ENCODE measurements at places on chromosomes 5 and 9.

DNA sequence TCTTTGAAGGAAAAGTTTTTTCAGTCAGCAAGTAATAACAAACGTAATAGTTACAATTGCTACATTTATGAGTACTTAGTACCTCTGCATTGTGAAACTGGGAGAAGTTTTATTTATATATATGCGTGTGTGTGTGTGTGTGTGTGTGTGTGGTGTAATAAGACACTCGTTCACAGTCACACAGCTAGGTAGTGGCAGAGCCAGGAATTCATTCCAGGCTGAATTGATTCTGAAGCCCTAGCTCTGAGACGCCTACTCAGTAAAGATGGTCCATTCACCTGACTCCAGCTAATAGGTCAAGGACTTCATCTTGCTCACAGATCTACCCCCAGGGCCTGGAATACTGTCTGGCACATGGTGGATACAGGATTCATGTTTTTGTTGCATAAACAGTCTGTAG, 13.6 kb upstream of the CAST start:
- no peak for DNase-seq

DNA sequence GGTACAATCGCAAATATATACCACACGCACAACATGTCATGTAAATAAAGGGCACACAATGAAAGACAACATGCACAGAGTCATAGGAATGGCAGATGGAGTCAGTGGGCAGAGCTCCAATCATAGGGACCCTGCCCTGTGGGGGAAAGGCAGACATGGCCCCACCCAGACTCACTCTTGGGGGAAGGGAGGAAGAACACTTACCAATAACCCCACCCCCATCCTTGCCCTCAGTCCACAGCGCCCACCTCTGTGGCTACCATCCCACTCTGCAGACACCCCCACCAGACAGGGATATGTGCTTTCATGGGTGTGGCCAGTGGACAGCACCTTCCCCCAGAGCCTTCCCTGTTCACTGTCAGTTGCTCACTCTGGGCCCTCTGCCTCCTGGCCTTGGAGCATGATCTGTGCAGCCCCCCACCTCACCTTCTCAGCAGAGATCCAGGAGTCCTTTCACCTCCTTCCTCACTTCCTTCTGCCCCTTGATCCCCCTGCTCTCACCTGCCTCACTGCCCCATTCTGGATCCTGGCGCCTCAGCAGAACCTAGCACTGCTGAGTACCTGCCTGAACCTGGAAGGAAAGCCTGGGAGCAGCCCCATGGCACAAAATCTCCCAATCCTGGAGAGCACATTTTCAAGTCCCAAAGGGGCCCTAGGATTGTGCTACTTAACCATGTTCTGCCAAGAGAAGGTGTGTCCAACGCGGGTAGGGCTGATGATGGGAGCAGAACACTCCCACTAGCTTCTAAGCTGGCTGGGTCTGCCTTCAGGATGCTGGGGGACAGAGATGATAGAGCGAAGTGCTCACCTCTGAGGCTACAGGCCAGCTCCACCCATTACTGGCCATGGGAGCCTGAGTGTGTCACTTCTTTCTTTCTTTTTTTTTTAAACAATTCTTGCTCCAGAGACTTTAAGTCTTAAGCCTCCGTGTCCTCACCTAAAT, 1.5 kb upstream of the PHF19 start:
- DNase-seq, result peak; percentile 51

GRCh38 chr5:142080248-142080647, 28.3 kb upstream of the NDFIP1 start:
- DNase-seq, result no peak

GRCh38 chr5:142466195-142466971, 141.6 kb upstream of the SPRY4 start:
- DNase-seq, result peak; percentile 13

GRCh38 chr9:18837402-18837801, 195.6 kb downstream of the SAXO1 start:
- DNase-seq, result no peak

GRCh38 chr5:132253452-132254320, 3.8 kb upstream of the PDLIM4 start:
- no peak for DNase-seq

DNA sequence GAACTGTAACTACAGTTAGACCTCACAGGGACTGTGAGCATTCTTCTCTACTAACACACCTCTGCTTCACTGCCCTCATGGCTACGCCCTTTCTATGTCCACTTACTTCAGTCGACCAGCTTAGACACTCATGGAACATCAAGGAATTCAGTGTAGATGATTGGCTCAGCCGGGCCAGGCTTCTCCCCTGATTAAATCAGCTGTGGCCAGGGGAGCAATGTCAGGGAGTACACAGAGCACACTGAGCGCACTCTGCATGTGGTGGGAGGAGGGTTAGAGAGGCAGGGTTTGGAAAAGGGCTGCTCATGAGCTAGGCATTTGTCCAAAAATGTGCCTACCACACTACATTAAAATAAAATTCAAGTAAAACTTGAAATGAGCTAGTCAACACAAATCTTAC, 400.5 kb downstream of the ARRDC3 start:
- DNase-seq, result peak; percentile 5

- no peak for DNase-seq
Measured at GRCh38 chr9:2838371-2839000, 5.4 kb downstream of the PUM3 start.

- DNase-seq, result no peak
Measured at GRCh38 chr9:128903871-128904620, 16.7 kb upstream of the PHYHD1 start.

GRCh38 chr5:62606878-62607277, 28.3 kb downstream of the LRRC70 start:
- no peak for DNase-seq

DNA sequence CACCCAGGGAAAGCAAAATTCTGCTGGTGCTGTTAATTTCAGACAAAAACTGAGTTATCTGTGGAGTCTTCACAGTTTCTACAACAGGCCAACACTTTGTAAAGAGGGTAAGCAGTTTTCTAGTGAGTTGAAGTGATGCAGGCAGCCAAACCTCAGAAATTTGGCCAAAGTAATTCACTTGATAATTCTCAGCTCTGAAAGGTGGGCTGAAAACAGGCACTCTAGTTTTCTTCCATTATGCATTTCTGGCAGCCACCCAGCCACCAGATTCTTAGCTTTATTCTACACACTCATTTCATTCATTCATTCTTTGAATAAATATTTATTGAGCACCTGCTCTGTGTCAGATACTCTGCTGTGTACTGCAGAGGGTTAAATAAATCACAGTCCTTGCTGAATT, 184.2 kb downstream of the RAB3C start:
- DNase-seq, result no peak

DNA sequence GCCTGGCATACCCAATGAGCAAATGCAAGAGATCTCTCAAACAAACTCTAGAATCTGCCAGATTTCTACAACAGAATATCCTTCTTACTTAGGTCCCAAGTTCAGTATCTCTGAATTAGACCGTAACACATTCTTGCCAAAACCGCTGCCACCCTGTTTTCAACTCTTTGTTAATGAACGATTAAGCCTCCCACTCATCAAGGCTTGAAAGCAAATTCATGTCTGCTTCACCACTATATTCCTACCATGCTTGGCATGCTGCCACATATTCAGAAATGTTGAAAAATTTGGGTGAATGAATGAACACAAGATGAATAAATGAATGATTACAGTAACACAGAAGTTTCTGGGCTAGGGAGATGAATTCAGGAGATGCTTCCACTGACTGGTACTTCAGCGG, 119.9 kb downstream of the BNC2 start:
- no peak for DNase-seq

DNA sequence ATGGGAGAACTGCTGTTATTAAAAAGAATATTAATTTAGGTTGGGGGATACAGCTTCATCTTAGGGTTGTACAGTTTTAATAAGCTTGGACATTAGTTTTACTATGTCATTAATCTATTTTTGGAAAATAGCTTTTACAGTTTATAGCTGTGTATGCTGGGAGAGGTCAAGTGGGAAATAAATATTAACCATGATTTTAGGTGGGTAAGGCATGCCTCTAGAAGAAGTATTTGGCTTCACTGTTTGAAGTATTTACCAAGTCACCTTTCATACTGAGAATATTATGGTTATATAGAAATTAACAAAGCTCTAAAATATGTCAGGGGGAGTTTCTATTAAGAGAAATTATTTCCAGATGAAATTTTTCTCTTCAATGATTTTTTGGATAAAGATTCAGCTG, 5.2 kb downstream of the C5orf22 start:
- DNase-seq, result no peak

DNA sequence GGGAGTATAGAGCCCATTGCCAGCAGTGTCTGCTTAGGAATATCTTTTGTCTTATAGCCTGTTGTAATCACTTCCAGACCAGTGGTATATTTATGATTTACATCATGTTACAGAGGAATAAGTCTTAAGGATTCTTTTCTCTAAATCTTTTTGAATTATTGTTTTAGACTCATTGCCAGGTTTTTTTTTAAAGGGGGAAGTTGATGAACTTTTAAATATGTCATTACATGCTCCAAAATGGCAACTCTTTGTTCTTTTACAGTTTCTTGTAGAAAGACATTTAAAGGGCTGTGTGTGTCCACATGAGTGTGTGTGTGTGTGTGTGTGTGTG, 59.4 kb upstream of the NFIB start:
- DNase-seq, result no peak

- no peak for DNase-seq
Measured at GRCh38 chr5:14684757-14685156, 20.2 kb downstream of the OTULIN start.

DNA sequence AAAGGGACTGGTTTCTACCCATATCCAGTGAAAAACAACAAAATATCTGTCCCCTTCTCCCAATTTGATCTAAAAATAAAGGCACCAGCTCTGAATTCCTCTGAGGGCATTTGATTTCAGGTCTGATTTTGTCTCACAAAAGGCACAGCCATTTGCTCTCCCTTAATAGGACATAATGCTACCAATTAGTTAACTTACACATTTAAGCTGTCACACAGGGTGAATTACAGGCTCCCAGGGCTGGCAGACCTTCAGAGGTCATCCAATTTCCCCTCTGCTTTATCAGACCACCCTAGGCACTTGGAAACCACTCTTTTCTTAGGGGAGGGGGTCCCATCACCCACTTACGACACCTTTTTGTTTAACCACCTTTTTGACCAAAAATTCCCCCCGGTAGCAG, 319.9 kb downstream of the SPOCK1 start:
- DNase-seq, result no peak

- no peak for DNase-seq
Measured at GRCh38 chr5:175353926-175354325, 90.1 kb downstream of the DRD1 start.

DNA sequence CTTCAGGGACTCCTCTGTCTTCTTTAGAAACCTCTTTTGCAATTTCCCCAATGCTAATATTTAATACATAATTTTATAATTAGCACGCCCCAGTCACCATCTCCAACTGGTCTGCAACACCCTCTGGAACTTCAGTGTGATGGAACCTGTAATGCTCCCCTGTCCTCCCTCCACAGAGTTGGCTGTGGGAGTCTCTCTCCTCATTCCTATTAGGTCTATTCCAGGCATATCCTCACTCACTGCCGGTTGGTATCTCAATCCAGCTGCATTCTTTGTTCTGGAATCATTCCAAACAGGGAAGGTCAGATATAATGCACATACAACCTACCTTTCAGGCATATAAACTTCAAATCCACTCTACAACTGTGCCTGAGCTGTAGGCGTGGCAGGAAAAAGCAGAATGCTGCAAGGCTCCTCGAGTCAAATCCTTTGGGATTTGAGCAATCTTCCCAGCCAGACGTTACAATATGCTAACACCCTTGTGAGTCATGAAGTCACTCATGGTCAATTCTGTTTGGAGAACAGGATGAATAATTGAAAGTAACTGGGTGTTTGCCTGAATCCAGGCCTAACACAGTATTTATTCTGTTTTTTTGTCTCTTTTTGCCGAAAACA, 293.8 kb downstream of the CWC27 start:
- DNase-seq, result peak; percentile 20

DNA sequence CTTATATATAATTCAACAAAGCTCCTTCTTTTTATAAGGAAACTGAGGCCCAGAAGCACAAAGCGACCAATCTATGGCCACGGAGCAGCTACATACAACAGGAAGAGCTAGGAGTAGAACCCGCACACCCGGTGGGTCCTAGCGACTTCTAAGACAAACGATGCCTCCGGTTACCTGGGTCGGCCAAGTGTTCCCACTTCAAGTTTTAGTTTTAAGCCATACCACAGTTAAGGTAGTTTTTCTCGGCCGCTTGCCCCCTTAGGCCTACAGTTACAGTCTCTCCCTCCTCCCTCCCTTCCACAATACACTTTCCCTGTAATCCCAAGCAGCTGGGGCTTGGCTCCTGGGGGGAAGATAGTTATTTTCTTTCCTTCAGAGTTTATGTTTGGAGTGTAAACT, 533 bp downstream of the SREK1IP1 start:
- peak; percentile 38 for DNase-seq

- DNase-seq, result no peak
Measured at GRCh38 chr9:134784577-134785305, 95.9 kb upstream of the FCN2 start.

DNA sequence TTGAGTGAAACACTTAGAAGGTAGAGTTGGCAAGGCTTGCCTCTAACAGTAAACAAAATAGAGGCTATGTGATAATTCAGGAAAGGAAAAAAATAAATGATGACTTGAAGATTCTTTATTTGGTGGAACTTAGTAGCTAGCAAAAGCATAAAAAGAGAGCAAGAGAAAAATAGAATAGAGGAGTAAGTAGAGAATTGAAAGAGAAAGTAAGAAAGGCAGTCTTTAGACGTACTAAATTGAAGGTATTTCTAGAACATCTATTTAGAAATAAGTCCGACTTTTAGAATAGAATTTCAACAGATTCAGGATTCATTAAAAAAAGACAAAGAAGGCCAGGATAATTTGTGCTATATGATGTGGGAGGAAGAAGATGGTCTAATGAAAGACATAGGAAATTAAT, 128.1 kb upstream of the MINAR2 start:
- DNase-seq, result no peak

DNA sequence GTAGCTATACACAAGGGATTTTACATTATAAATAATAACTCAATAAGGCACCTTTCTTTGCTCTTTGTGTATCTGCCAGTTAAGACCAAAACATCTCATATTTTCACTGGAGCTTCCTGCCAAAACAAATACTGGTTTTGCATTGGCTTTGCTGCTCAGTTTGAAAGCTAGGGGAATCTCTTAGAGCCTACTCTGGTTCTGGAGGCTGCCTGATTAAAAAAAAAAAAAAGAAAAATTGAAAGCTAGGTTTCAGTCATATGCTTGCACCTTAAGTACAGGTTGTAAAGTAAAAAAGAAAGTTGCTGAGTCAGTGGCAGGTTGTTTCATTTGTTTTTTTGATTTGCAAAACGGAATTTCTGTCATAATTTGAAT, 2.3 kb downstream of the DENND4C start:
- DNase-seq, result peak; percentile 33

GRCh38 chr9:36064448-36065037, 27.8 kb downstream of the RECK start:
- no peak for DNase-seq

DNA sequence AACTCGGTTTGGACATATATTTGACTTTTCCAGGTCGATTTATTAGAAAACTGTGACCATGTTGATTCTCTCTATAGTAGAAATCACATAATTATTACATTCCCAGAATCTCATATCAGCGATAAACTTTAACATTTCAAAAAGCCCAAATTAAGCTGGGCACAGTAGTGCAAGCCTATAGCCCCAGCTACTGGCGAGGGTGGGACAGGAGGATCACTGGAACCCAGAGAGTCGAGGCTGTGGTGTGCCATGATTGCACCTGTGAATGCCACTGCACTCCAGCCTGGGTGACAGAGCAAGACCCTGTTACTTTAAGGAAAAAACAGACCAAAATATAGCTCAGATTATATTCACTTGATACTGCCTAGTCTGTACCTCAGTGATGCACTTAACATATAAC, 128.9 kb downstream of the CPLANE1 start:
- DNase-seq, result no peak

- DNase-seq, result peak; percentile 18
Measured at GRCh38 chr5:14305045-14305444, 161.9 kb downstream of the TRIO start.
